ENCODE measurements at places on chromosomes 5 and 9. TPM values are rescaled to one million over a fixed set of nuclear protein-coding genes. Genes with fewer than 3 reads are reported as not detected.
A peak's percentile ranks its signal among the peaks of the same experiment; 100 is the strongest.

TPPP gene
- 0.38 TPM for polyA plus RNA-seq

WWC1 gene
- polyA plus RNA-seq: 23.6 TPM

DENND1A gene
- polyA plus RNA-seq: 12.5 TPM

APBA1 gene
- polyA plus RNA-seq: 0.26 TPM

SHISAL2B gene
- polyA plus RNA-seq: 21.1 TPM

AQP3 gene
- polyA plus RNA-seq: 1.6 TPM

GRCh38 chr5:68196876-68197275 is 18.7 kb upstream of the PIK3R1 start:
- no peak for DNase-seq

DNA sequence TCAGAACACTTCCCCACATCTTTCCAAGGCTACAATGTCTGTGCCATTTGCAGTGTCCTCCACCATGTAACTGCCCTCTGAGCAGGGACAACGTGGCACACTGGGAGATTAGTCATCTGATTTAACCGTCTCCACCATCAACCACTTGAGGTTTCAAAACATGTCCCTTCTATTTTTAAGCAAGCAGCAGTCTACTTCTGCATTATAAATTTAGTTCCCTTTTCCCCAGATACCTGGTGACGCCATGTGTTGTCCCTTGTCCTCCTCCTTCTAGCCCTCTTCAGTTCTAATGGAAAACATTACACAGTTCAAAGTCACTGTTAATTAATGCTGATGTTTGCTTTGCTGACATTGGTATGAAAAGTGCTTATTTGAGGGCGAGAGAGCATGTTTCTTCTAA is 52.8 kb downstream of the ATP10B start:
- DNase-seq: no peak

DNA sequence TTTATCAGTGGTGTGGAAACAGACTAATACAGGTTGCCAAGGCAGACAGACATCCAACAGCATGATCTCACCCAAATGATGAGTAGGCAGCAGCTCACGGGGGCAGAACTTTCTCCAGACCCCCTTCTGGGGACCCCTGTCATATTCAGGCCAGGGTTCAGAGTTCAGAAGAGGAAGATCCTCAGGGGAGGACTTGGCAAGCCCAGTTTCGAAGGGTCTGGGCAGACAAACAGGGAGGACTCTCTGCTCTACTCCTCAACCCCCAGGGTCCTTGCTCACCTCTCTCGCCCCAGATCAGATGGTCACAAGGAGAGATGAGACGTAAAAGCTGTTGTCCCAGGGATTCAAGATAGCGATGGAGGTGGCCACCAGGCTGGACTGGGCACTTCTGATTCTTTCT is 215.1 kb upstream of the MVB12B start:
- DNase-seq: no peak

GRCh38 chr5:35365758-35366157 is 135.5 kb upstream of the PRLR start:
- DNase-seq: no peak

- no peak for DNase-seq
These were observed 308.4 kb downstream of the ISL1 start for GRCh38 chr5:51691538-51692079.

- DNase-seq: no peak
These were observed 90.7 kb upstream of the PARP8 start for GRCh38 chr5:50575740-50576139.

DNA sequence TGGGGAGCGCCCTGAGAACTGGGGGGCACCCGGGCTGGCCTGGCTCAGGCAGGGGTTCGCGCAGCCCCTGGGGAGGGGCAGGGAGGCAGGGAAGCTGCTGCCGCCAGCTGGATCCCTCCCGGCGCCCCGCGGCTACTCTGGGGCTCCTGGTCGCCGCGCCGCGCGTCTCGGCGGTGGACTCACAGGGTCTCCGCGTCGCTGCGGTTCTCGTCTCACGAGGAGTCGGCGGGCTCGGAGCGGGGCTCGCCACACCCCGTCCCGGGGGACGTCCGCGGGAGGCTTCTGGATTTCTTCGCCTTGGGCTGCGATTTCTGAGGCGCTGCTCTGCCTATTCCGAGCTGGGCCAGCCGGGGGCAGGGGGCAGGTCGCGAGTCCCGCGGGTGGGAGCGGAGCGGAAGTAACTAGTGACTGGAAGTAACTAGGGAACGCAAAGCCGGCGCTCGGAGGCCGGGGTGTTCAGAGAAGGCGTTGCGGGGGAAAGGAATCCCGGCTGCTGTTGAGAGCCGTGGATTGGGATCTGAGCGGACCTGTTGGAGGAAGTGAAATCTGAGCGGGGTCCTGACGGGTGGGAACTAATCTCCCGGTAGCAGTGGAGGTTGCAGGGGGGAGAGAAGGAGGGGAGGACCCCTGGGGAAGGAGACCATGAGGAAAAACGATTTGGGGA is 511 bp downstream of the CYSTM1 start:
- DNase-seq: peak; percentile 79

DNA sequence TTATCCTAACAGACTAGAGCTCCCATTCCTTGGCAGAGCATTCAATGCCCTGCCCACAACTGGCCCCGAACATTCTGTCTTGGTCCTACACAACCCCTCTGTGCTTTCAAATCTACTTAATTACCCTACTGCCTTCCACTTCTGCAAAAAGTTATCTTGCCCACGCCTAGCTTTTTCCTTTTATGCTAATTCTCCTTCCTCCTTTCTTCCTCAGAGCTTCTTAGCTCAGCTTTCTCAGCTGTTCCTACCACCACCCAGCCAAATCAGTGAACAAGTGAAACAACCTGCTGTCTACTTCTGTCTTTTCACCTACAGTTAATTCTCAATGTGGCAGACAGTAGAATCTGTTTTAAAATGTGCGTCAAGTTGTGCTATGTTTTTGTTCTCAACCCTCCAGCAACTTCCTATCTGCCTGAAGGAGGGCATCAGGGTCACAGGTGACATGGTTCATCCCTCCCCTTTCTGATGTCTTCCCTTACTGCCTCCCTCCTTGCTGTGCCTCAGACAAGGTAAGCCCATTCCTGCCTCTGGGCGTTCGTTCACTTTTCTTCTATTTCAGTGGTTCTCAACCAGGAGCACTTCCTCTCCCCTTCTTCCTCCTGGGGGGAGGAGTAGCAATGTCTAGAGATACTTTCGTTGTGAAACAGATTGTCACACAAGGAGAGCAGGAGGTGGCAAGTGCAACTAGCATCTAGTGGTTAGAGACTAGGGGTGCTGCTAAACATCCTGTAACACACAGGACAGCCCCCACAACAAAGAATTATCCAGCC is 1.3 kb upstream of the REEP5 start:
- peak; percentile 23 for DNase-seq

DNA sequence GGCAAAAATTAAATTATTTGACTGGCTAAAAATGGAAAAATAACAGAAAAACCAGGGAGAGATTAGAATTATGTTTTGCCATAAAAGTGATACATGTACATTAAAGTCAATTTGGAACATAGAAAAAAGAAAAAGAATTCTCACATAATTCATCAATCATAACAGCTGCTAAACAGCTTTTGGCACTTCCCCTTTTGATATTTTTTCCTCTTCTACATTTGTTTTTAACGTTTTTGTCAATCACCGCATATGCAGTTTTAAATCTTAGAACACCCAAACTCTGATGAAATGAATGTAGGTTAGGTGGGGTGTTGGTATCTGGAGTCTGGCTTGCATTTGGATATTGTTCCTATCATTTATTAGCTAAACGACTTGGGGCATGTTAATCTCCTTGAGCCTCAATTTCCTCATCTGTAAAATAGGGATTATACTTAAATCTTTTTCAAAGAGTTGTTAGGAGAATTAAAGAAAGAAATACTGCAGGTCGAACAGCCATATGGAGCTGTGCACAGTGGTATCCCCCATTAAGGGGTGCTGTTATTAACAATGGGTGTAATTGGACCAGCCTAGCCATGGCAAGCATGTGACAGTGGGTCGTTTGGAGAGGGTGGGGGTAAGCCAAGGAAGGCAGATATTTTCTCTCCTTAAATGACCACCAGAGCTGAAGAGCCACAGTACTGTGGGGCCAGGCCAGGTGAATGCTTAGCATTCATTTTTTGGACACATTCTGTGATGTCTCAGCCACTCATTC is 22.6 kb downstream of the NPR3 start:
- DNase-seq: no peak

DNA sequence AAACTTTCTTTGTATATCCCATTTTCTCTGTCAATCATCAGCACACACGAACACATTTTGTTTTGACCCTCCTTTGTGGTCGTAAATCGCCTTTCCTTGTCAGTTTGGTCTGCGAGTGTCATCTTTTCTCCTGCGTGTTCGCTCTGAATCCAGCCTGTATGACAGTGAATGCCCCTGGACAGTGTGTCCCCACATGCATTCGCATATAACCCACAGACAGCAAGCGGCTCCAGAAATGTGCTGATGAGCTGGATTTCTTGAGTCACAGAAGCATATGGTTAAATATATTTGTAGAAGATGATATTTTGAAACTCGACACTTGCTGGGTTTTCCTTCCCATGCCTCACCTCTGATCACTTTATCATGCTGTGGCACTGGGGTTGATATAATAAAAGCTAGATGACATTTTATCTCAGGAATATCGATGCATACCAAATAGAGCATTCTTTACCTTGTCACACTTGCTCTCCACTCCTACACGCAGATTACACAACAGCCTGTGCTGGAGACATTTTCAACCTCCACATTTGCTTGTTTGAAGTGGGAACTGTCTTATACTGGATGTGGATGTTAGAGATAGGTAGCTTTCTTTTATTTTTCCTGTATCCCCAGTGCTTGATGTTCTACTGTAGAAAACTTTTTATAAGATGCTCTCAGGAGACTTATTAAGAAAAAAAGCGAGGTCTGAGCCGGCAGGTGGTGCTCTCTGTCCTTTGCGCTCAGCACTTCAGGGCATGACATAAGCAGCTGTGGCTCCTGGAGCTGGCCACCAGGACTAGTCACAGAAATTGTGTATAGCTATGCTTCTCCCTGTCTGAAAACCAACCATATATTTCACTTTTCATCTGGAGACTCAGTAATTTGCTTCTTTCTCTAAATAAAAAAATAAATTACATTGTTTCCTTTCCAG is 215.1 kb downstream of the SH3GL2 start:
- peak; percentile 21 for DNase-seq

DNA sequence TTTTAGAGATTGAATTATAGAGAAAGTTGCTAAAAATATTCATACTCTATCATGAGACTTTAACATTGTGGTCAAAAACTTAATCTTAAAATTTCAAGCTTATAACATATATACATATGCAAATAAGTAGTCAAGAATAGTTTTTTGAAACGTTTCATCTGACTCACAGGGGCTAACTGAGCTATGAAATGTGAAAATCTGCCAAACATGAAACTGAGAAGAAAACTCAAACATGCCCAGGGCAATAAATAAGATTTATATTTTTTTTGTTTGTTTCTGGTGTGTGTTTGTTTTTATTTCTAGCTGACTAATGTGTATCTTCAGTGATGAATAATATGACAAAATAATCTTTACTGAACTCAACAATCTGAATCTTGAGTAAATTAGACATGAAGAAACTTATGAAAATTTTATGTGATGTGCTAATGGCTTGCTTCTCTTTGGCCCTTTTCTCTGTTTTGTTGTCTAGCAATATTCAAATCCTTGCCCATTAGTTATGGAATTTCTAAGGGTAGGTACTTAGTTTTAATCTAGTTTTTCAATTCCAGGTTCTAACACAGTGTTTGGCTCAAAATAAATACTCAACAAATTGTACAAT is 99.9 kb downstream of the FAM174A start:
- DNase-seq: no peak

- peak; percentile 36 for DNase-seq
These were observed 96.1 kb upstream of the DNAH5 start for GRCh38 chr5:14040542-14040941.

DNA sequence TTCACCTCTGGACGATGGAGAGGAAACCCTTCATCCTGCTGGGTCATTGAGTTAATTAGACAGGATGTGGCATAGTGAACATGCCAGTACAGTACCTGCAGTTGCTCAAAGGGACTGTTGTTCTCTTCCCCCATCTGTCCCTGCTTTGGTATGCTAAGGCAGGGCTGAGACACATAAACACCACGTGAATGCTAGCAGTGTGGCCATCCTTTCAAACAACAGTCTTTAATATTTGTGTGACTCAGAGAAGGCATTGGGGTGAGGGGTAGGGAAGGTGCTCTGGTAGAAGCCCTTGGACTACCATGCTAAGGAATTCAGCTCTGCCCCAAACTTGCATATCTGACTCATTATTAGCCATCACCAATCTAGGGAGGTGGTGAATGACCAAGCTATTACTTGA is 180.2 kb upstream of the ZNF618 start:
- DNase-seq: no peak

DNA sequence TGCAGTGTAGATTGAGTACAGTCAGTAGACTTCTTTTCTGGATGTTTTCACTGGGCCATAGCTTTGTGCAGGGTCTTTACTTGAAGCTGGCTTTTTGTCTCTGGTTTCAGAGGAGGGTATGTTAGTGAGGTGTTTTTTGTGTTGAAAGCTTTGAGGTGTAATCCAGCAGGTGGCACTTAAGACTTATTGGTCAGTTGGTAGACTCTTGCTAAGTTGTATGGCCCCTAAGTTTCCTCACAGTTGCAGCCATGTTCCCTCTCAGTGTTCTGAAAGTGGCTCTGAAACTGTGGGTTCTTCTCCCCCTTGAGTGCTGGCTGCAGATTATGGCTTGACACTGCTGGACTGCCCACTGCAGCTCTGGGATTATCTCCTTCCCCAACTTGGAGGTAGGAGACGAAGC is 55.7 kb upstream of the SLC44A1 start:
- DNase-seq: no peak

DNA sequence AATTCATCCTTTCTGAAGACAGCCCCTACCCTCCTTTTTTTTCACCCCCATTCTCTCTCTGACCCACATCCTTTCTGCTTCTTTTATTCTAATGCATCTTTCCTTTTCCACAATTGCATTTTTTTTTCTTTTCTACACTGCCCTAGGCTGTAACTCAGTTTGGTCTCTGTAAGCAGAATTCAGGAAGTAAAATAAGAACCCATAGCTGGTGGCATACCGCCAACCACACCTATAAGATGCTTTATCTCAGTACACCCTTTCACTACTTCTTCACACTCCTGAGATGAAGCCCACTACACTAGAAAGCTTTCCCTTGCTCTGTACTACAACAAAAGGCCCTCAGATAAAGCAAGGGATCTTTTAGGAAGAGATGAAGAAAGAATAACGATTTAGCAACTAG is 16.1 kb upstream of the TSSK1B start:
- DNase-seq: no peak

DNA sequence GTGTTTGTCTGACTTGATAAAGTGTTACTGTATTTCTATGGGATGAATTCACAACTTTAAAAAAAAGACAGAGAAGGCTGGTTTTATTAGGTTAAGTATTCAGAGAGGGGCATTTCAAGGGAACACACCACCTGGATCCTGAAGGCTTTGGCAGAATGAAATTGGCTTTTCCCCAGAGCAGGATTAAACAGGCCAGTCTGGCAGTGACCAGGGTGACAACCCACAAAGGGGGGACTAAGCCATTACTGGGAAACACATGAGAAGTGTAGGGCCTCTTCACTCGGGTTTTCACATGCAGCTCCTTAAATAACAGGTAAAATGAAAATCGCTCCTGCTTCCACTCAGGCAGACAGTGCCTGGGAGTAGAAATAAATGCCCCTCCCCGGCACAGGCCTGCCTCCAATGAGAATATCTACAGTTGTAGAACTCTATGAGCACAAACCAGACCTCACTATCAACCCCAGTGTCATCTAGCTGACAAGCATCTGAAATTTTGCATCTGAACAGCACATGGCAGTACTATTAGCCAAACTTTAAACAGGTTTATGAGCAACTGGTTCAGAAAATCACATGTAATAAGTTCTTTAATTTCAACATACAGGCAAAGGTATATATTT is 85.8 kb downstream of the LHFPL2 start:
- no peak for DNase-seq

Measured in GM23338 (cell line).